Nucleus accumbens (tissue), 56 donors: ENCODE measurements at places on chromosomes 12 and 14.

GRCh38 chr12:52204931-52205505 is 13.2 kb upstream of the KRT80 start:
- no peak for DNase-seq

DNA sequence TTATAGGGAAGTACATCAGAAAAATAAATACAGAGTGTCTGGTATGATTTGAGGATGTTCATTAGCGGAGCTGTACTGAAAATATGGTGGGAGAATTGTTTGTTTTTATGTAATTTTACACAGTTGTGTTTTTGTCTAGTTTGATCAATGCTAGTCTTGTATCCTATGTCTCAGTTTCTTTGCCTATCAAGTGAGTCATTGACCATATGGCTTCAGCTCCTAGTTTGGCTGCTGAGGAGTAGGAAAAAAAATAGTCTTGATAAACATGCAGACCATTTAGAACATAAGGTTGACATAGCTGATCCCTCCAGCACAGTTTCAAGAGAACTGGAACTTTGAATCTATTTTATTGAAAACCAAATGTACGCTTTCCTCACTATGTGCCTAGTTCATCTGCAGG is 1292.1 kb upstream of the FLRT2 start:
- no peak for DNase-seq

DNA sequence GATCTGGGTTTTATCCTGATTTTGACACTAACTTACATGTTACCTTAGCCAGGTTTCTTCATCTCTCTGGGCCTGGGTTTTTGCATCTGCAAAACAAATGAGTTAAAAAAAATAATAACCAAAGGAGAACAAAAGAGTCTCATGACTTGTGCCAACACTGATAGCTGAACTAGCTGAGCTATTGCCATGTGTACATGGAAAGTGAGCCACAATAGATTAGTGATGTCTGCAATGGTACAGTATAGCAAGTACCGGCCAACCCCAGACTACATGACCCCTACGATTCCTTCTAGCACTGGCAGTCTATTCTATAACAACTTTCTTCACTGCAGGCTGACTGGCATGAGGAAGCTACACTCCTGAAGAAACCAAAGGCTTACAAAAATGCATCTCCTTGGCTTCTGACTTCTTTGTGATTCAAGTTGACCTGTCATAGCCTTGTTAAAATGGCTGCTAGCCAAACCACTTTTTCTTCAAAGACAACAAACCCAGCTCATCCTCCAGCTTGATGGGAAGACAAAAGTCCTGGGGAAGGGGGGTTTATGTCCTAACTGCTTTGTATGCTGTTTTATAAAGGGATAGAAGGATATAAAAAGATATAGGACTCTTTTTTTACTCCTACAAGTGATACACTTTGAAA is 123.7 kb downstream of the DAD1 start:
- DNase-seq = no peak

GRCh38 chr14:30058401-30058800 is 130.8 kb upstream of the PRKD1 start:
- DNase-seq = no peak

GRCh38 chr14:94893411-94894160 is 123.7 kb upstream of the GSC start:
- no peak for DNase-seq

DNA sequence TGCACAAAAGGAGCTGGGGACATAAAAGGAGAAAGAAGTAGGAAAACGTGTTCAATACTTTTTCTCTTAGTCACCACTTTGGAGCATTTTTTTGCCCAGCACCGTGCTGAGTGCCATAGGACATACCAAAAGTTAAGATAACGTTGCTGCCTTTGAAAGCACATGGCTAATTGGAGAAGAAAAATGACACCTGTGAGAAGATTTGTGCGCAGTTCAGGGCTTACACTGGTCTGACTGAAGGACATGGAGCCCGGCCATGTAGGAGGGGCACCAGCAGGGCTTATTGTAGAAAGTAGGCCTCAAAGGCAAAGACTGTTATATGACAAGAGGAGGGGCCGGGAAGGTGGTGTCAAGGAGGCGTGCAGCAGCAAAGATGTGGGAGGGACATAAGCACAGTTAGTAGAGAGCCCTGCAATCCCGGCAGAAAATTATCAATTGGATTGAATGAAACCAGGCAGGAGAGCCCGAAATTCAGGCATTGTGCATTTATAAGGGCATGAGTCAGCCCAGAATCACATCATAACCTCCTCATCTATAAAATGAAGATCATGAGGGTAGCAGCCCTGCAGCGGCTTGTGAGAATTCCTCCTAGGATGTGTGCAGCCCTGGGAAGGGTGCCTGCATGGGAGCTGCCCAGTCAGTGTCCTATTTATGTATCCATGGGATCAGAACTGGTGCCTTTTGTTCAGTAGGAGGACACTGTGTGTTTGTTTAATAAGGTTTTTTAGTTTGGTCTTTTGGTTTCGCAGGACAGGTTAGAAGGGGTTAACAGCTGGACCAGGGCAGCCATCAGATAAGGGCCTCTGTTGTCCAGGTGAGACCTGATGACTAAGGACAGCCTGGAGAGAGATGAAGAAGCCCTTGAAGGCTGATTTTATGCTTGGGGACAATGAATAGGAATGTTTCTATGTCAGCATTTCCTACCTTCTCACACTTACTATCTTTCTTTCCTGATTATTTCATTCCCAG is 122.4 kb downstream of the GPR135 start:
- no peak for DNase-seq

DNA sequence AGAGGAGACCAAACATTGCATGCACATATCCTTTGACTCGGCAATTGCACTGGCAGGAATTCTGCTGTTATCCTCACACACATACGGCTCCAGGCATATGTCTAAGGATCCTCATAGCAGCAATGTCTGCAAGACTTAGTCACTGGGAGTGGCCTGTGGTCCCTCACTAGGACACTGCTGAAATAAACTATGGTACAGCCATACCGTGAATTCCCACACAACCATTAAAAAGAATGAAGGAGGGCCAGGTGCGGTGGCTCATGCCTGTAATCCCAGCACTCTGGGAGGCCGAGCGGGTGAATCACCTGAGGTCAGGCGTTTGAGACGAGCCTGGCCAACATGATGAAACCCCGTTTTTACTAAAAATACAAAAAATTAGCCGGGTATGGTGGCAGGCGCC is 105.1 kb downstream of the ZFP36L1 start:
- no peak for DNase-seq

DNA sequence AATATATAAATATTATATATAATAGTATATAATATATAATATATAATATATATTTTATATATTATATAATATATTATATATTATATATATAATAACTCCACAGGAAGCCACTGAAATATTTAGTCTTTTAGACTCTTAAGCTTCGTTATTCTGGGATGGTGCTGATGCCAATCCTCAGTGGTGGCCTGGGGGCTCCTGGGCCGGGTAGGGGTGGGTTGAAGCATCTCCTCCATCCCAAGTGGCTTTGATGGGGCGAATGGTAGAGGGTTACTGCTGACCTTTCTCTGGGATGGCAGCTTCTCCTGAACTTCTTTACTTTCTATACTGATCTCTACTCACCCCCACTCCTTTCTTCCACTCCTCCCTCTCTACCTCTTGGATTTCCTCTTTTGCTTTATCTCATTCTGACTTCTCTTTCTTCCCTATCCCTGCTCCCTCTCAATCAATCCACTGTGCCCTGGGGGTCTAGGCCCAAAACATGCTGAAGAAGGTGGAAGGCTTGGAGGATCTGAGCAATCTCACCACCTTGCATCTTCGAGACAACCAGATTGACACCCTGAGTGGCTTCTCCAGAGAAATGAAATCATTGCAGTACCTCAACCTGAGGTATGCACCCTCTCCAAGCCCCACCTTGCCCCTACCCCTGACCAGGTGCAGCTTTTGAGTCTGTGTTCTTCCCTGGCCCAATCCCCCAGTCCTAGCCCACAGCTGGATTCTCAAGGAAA is 4.8 kb upstream of the ENO2 start:
- DNase-seq = no peak
